Activated naive CD4-positive, alpha-beta T cell treated with anti-CD3 and anti-CD28 coated beads, Interleukin-2, amount 50 U/mL, for 72 hours (primary cell): ENCODE measurements at places on chromosomes 1 and 21. TPM values are rescaled to one million over a fixed set of nuclear protein-coding genes. Genes with fewer than 3 reads are reported as not detected.

GRCh38 chr1:168467452-168467851 is 76.3 kb downstream of the XCL2 start:
- DNase-seq, result no peak

- no peak for DNase-seq
These were observed 59.0 kb upstream of the RUNX3 start for GRCh38 chr1:24989082-24989481.

DNA sequence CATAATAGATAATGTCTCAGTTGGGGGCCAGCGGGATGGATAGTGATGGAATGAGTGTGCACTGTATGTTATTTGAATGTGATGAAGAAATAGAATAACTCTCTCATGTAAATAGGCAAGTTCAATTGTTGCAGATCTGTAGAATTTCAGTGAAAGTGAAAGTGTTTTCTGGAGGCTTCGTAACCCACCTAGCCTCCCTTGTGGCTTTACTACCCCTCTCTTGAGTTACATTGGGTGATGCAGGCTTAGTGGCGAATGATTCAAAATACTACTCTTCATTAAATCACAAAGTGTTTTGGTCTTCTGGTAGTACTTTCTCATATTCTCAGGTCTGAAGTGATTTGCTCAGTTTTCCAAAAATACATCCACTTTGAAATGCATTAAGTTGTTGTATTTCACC is 411.9 kb downstream of the ZP4 start:
- no peak for DNase-seq

GRCh38 chr1:228415853-228416216 is 826 bp downstream of the TRIM17 start:
- no peak for DNase-seq

GRCh38 chr21:35204850-35205541 is 155.9 kb upstream of the RUNX1 start:
- DNase-seq, result no peak

DNA sequence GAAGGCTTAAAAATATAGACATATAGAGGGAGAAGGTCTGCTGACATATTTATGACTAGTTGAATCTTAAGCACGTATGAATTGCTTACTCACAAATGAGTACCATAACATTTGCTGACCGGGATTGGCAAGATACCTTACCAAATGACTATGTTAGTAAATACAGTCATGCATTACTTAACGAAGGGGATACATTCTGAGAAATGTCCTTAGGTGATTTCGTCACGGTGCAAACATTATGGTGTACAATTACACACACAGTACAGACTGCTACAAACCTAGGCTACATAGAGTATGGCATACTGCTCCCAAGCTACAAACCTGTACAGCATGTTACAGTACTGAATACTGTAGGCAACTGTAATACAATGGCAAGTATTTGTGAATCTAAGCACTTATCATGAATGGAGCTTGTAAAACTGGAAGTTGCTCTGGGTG is 19.4 kb upstream of the UBE2U start:
- no peak for DNase-seq

- DNase-seq, result no peak
These were observed 183.1 kb downstream of the RHOU start for GRCh38 chr1:228918335-228918734.

GRCh38 chr1:2795926-2796325 is 5.6 kb downstream of the TTC34 start:
- no peak for DNase-seq

DNA sequence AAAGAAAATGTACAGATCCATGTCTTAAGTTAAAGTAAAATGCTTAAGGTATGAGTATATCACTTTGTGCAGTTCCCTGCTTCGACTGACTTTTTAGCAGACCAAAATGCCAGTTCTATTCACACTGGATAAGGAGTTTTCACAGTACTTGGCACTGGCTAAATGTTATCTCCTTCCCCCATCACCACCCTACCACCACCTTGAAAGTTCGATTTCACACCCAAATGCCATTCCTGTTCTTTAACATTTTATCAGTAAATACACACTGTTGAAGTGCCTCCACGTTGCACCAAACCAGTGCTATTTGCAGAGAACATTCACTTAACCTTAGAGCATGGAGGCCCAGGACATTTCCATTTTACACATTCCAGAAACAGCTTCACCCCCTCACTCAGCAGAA is 100.0 kb downstream of the URB2 start:
- DNase-seq, result no peak

DNA sequence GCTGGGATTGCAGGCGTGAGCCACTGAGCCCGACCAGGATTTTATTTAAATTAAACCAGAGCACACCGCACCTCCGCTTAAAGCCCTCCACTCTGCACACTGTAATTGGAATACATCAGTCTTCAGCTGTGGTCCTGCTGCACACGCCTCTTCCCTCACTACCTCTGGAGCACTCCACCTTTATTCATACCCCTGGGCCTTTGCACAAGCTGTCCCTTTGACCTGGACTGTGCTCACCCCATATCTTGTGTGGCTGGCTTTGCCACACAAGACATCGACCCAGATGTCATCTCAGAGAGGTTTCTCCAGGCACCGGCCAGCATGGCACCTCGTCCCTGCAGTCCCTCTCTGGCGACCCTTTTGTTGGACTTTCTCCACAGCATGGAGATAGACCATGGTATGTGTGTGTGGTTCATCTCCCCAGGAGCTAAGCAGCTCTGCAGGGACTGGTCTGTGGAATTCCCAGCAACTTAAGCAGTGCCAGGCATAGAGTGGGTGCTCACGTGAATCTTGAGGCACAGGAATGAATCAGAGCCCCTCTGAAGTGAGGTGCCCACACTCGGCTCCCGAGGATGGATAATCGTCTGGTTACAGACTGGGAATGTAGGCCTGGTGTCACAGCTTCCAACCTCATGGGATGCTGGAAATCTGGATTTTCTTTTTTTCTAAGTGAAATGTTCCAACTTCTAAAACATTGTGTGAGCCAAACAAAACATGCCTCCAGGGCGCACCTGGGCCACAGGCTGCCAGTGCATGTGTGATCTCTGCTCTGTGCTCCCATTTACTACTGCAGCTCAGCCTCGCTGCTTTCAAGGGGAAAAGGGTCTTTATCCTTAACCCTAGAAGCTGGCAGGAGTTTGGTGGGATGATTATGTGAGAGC is 61.9 kb downstream of the EVA1C start:
- DNase-seq, result no peak

DNA sequence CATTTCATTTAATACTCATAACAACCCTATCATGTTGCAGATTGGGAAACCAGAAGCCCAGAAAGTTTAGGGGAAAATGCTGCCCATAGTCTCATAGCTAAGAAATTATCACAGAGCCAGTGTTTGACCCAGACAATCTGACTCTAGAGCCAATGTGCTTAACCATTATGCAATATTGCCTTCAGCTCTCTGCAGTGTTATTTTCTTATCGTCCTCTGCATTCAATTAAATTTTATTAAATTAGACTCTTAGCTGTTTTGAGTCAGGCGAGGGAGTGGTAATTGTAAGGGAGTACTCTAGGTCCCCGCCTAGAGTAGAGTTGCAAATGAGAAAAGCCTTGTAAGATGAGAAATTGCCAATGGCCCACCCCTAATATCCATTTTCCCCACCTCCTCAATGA is 191.1 kb downstream of the TTLL7 start:
- no peak for DNase-seq

GRCh38 chr21:44297525-44298290 is 2.1 kb upstream of the PFKL start:
- peak; percentile 72 for DNase-seq

- DNase-seq, result peak; percentile 68
These were observed 2.5 kb upstream of the DHRS3 start for GRCh38 chr1:12620488-12620865.

- peak; percentile 79 for DNase-seq
These were observed 27.5 kb downstream of the SLC2A1 start for GRCh38 chr1:42931108-42931539.

GRCh38 chr1:6257541-6258069 is 3.3 kb downstream of the GPR153 start:
- no peak for DNase-seq

DNA sequence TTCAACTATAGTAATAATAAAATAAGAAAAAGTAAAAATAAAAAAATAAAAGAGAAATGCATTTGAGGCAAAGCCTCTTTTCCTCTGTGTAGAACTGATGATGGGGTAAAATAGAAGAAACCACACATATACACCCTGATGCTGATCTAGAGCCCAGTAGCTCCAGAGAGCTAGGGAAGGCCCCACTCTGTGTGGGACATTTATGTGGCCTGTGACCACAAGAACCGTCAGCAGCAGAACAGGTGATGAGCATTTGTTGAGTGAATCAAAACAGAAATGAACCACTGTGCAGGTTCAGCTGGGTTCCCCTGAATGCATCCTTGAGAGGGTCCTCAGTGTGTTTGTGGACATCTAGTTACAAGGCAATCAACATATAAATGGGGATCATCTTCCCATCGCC is 221.8 kb upstream of the HOOK1 start:
- DNase-seq, result no peak

GRCh38 chr21:31457675-31458074 is 113.6 kb upstream of the TIAM1 start:
- no peak for DNase-seq

GRCh38 chr1:117735045-117735992 is 129.5 kb downstream of the TENT5C start:
- no peak for DNase-seq

DNA sequence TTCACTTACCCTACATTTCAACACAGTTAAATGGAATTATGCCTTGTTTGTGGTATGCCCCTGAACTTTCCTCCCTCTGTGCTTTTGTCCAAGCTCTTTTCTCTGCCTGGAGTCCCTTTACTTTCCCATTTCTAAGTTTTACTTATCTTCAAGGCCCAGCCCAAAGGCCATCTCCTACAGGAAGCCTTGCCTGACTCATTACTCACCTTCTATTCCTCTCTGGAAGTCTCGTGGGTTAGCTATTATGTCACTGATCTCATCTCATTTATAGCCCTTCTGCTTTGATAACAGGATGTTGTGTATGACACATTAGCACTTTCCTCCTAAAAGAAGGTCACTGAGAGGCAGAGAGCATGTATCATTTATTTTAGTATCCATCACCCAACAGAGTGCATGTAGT is 78.8 kb upstream of the CD1D start:
- DNase-seq, result no peak

DNA sequence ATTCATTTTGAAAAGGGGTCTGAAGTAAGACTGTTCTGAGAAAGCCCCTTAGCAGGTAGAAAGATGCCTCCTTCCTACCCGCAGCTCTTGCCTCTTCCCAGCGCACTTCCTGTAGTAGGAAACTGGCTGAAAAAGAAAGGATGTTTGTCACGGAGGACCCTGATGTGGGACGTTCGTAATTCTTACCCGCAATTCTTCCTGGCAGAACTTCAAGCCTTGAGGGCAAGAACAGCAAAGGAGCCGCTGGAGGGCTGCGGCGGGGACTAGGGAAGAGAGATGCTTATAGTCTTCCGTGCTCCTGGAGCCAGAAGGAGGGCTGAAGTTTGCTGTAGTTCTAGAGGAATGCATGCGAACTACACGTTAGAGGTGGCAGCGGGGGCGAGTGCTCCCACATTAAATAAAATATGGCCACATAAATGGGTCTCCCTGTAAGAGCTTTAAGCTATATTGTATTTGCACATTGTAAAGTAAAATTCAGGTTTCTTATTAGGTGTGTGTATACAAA is 6.3 kb downstream of the C1orf53 start:
- DNase-seq, result no peak

GRCh38 chr1:94279038-94279437 is 41.7 kb upstream of the ARHGAP29 start:
- DNase-seq, result no peak

- DNase-seq, result no peak
These were observed 151.1 kb downstream of the GABPA start for GRCh38 chr21:25885880-25886279.

DNA sequence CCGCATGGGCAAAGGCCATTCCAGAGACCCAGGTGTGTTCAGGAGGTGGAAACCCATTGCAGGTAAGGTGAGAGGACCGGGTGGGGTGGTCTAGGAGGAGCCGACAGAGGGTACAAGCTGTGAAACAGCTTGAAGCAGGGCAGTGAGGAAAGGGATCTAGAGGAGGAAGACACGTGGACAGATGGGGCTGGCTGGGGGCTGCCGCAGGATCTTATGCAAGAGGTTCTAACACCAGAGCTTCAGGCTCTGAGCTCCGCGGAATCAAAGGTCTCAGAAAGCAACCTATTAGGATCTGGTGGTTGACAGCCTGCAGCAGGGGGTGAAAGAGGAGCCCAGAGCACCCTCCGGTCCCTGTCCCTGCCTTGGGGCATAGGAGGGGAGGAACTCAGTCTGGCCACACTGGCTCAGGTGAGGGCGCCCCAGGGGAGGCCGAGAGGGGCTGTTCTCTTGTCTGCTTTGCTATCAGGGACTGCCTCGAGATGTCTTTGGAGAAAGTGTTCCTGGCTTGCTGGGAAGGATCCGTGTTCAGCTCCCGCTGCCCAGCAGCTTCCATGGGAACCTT is 1.9 kb downstream of the TFF1 start:
- DNase-seq, result no peak

GRCh38 chr1:94544706-94545490 is 3.3 kb upstream of the F3 start:
- DNase-seq, result no peak

DNA sequence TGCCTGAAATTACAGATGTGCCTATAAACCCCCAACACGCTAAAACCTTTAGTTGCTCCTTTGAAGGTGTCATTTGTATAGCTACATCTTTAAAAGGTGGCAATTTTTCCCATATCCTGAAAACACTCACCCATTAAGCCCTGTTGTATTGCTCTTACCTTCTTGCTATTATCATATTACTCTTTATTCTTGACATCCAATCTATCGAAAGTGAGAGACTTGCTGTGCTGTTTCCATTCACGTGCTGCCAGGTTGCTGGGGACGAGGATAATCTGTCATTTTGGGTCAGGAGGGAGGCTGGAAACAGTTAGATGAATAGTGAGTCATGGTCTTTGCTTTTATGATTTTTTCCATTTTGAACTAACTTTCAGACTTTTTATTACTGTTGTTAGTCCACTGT is 213.0 kb upstream of the PRMT6 start:
- no peak for DNase-seq

GJA9 gene
- not detected for total RNA-seq

CA6 gene
- 1.7 TPM for total RNA-seq

FALEC gene
- total RNA-seq, result 0.66 TPM

TMEM39B gene
- 20.3 TPM for total RNA-seq

KCNC4 gene
- total RNA-seq, result 8.6 TPM

SPATA21 gene
- total RNA-seq, result not detected

NR1I3 gene
- total RNA-seq, result not detected

OLFM3 gene
- total RNA-seq, result not detected
